ENCODE measurements at places on chromosomes 5 and 9.

GRCh38 chr5:120419127-120419526 lies 45.0 kb upstream of the PRR16 start:
- no peak for DNase-seq

DNA sequence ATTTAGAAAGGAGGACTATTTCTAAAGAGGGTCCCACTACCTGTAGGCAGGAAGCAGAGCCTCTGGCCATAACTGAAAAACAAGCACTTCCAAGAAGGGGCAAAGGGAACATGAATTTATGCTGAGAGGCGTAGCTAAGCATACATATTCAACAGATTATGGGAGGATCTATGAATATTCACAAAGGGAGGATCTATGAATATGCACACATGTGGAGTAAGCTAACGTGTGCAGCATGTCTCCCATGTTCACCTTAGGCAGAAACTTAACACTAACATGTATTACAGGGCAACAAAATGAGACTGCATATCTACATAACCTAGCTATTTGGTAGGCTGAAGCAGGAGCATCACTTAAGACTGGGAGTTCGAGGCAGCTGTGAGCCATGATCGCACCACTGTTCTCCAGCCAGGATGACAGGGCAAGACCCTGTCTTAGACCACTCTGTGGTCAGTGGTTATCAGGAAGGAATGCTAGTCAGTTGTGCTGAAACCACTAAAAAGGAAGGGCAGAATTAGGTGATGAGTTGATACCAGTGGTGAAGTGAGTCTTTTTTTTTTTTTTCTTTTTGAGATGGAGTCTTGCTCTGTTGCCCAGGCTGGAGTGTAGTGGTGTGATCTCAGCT lies 20.8 kb downstream of the FXN start:
- no peak for DNase-seq

DNA sequence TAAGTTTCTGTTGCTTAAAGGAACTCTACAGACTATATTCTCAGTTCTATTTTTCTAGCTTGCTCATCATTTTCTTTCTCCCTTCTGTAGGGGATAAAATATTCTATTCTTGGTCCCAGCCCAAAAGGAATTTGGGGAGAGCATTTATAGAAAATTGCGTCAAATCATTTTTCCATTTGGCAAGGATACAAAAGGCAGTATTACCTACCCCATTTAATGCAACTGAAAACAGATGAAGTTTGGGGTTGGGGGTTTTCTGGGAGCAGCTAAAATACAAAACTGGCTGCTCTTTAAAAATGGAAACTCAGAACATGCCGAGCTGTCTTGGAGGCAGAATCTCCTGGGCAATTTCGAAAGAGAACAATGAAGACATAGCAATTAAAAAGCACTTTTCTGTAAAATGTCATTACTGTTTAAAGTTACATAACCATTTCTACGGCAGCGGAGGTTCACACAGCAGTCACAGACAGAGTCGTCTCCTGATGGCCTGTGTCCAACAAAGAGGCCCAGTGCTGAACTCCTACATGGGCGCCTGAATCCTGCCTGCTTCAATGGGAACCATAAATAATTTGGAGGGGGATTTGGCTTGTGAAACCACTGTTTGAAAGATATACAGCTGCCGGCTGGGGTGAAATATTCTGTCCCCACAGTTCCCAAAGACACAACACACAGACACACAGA lies 152.4 kb downstream of the BRINP1 start:
- DNase-seq, result no peak

GRCh38 chr5:172694061-172694460 lies 53.0 kb downstream of the NEURL1B start:
- DNase-seq, result no peak

DNA sequence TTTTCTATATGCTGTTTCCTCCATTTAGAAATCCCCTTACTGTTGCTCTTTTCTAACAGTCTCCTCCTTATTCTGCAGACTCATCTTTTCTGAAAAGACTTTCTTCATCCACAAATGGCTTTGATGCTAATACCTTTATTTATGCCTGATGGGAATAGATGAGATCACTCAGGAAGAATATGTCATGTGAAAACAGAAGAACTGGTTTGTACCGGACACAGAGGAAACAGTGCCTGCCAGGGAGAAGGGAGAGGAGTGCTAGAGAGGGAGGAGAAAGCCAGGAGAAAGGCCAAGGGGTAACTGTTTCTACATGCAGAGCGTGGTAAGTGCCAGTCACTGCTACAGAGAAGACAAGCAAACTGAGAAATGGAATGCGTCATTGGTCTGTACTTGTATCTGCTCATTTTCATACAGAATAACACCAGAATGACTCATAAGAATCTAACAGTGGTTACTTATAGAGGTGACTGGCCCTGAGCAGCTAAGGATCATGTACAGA lies 45.9 kb upstream of the PJA2 start:
- DNase-seq, result peak; percentile 75

DNA sequence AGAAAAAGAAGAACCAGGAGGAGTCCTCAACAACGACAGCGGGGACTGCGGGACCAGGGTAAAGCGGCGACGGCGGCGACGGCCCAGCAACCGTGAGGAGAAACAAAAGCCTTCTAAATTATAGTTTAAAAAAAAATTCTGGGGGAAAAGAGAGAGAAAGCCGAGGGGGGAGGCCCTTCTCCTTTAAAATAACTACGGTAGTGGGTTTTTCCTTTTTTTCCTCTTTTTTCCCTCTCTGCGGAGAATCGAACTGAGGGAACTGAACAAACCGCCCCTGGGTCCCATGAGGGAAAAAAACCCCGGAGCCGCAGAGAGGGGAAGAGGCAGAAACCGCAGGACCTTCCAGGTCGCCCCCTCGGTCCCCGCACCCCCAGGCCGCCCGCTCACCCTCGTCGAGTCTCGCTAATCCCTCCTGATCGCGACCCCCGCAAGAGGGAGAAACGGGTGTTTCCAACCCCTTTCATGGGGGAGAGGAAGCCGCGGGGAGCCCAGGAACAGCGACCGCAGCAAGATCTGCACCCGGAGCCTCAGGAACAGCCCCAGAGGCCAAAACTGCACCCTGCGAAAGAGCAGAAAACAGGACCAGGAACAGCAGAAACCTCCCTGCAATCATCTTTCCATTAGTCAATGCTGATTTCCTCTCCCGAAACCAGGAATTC lies 453 bp downstream of the CPEB4 start:
- DNase-seq, result no peak

DNA sequence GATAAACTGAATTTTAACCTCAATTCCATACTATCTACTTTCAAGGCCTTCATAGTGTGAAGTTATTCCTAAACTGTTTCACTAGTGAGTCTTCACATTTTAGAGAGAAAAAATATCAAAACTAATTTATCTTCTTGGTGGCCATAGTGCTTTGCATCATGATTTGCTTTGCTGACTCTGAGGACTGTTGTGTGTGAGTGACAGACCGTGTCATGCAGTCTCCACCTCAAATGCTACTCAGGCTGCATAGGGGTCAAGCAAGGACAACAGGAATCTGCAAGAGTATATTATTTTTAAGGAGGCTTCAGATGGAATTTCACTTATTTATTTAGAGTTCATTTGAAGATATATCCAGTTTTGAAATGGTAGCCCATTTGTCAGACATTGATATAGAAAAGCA lies 34.5 kb downstream of the MACIR start:
- DNase-seq, result no peak

- DNase-seq, result no peak
These were observed 106.3 kb upstream of the SNX2 start for GRCh38 chr5:122668552-122668951.

- DNase-seq, result no peak
These were observed 5.6 kb downstream of the RBM27 start for GRCh38 chr5:146208916-146209522.

Measured in COLO829 (cell line).